ENCODE measurements at places on chromosomes 16 and 17.

- no peak for DNase-seq
Measured at GRCh38 chr16:57426356-57426755, 20.8 kb downstream of the CIAPIN1 start.

GRCh38 chr16:2243781-2244180 lies 7.5 kb downstream of the DNASE1L2 start:
- no peak for DNase-seq

DNA sequence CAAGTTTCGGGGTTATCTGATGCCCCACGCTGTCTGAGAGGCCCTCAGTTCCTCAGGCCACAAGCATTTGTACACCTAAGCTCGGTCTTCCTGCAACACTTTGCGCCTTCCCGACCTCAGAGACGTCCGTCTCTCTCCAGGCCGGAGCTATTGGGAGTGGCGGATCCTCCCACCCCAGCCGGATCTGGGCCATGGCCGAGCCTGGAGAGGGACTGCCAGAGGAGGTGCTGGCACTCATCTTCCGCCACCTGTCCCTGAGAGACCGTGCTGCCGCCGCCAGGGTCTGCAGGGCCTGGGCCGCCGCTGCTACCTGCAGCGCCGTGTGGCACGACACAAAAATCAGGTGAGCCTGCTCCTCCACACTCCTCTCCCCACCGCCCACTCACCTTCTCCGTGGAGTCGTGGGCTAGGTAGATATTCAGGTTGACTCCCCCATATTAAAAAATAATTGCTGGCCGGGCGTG lies 1.9 kb downstream of the FBXL8 start:
- no peak for DNase-seq

GRCh38 chr17:35046740-35047283 lies 16.7 kb downstream of the RFFL start:
- DNase-seq, result peak; percentile 32

- DNase-seq, result no peak
Measured at GRCh38 chr17:55829995-55830612, 79.3 kb downstream of the PCTP start.

GRCh38 chr17:48215583-48216139 lies 108.1 kb downstream of the SNX11 start:
- no peak for DNase-seq

DNA sequence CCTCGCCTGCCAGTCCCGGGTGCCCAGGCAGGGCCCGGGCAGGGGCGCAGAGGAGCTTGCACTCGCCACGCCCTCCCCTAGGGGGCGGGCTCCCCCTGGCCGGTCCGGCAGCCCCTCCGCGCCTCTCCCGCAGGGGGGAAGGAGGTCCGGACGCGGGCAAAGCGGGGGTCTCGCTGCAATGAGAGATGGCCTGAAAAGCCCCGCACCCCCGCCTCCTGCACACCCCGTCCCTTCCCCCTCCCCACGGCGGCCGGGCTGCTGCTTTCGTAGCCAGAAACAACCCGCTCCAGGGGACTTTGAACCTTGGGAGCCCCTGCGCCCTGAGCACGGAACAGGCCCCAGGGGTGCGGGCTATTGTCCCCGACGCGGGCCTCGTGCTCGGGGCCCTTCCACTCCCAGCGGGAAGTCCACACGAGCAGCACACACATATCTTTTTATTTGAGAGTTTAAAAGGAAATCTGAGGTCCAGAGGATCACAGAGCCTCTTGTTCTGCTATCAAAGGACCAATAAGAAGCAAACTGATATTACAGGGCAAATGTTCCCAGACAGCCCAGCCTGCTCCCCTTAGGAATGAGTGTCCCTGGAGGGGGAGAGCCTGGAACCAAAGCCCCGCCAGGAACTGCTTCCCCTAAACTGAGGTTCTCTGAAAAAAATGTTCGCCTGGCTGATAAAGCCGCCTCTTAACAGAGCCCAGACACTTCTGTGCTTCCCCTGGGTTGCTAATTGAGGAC lies 5.8 kb upstream of the CBX4 start:
- peak; percentile 42 for DNase-seq
